ENCODE measurements at places on chromosomes 6 and 20.

- no peak for DNase-seq
Measured at GRCh38 chr6:75424618-75425548, 68.7 kb downstream of the FILIP1 start.

- DNase-seq, result no peak
Measured at GRCh38 chr6:151565940-151566339, 72.1 kb downstream of the CCDC170 start.

- no peak for DNase-seq
Measured at GRCh38 chr6:39411465-39411864, 89.0 kb upstream of the KCNK16 start.

- peak; percentile 74 for DNase-seq
Measured at GRCh38 chr6:42898891-42899361, 16.9 kb upstream of the PTCRA start.

DNA sequence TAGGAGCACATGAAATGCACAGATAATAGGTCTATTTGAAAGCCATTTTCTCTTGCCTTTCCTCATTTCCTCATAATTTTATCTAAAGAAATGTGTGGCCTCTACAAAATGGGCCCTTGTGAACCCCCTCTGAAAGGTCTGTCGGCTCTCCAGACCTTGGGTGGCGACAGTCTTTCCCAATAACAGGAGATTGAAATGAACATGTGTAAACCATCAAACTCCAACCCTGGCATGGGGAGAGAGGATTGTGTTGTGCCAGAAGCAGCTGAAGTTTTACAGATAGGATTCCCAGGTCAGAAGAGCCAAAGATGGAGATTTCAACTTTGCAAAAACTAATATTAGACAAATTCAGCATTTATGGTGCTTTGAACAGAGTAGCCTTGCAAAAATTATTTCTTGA is 277.1 kb upstream of the ECI2 start:
- no peak for DNase-seq

GRCh38 chr6:45000833-45001232 is 327.3 kb upstream of the RUNX2 start:
- no peak for DNase-seq

GRCh38 chr6:52570291-52570700 is 6.6 kb downstream of the TRAM2 start:
- DNase-seq, result no peak

DNA sequence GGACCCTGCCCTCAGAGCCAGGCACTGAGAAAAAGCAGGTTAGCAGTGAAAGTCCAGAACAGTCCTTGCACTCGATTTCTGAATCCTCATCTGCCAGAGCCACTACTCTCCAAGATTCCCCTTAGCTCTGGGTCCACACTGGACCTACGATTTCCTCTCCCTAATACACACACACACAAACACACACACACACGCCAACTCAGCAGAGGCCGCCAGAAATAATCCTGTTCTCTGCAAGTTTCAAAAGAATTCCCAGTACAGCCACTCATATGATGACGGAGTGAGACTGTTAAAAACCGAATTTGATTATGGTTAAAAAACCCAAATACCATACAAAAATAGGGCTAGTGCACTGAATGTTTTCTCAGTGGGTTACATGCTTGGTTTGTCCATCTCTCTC is 90.8 kb downstream of the GMPR start:
- no peak for DNase-seq

GRCh38 chr6:152270301-152270925 is 366.7 kb downstream of the SYNE1 start:
- DNase-seq, result no peak

Data from CD4-positive, alpha-beta T cell treated with Interferon alpha-2 for 1 hour (primary cell).